ENCODE measurements at places on chromosomes 3 and 15.

DNA sequence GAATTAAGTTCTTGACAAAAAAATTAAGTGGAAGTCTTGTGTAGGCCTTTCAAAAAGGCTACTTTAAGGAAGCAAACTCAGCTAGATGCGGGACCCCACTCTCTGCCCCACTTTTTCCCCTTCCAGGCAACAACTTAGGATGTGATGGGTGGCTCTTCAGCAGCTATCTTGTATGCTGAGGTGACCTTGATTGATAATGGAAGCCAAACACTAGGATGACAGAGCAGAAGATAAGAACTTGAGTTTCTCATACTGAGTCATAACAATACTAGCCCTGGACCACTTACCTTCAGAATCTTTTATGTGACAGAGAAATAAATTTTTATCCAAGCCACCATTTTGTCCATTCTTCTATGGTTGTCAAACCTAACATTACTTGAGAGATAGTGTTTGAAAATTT, 16.1 kb downstream of the PDCD10 start:
- no peak for DNase-seq

DNA sequence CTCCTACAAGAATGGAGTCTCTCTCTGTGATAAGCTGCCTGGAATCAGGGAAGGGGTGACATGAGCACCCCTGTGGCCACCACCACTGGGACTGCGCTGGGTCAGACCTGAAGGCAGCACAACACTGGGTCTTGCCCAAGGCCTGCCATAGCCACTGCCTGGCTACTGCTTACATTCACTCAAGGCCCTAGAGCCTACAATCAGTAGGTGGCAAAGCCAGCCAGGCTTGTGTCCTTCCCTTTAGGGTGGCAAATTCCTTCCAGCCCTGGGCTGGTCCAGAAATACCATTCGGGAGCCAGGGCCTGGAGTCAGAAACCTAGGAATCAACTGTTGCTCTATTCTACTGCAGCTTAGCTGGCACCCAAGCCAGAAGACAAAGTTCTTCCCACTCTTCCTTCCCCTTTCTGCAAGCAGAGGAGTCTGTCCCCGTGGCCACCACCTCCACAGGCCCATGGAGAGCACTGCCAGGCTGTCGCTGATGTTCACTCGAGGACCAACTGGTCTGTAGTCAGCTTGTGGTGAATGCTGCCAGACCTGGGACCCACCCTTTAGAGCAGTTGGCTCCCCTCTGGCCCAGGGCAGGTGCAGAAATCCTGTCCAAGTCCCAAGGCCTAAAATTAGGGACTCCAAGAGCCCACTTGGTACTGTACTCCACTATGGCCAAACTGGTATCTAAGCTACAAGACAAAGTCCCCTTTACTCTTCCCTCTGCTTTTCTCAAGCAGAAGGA, 307.4 kb downstream of the THSD4 start:
- DNase-seq = no peak

DNA sequence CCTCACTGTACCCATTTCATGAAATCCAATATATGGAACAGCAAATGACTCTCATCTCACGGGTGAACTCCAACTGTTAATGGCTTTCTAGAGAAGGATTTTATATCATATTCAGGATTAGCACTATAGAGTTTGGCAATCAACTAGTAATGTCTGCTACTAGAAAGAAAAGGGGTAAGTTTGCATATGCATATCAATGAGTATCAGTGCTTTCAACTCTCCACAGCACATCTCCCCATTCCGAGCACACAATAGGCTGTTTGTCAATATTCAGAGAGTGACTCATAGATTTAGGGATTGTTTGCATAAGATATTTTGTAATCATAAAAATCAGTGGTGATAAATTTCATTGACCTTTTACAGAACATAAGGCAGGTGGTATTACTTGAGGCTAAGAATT, 163.2 kb upstream of the LMCD1 start:
- no peak for DNase-seq

DNA sequence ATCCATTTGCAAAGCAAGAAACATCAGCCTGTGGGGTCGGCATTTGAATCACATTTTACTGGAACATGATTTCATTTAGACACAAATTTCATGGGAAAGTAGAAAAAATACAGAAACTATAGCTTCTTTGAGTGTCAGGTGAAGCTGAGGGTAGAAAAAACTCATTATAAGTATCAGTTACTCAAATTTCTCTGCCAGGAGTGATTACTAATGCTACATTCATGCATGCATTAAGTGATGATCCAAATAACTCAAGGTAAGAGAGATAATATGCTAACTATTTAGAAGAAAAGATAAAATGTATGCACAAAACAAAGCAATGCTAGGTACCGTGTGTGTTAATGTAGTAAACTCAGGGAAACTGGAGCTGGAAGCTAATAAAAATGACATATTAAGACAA, 406.0 kb downstream of the GAP43 start:
- no peak for DNase-seq

GRCh38 chr15:55372701-55373440, 35.3 kb downstream of the CCPG1 start:
- no peak for DNase-seq

Data from spinal cord (tissue), 10 donors.